ENCODE measurements at places on chromosomes 12 and 14. TPM values are rescaled to one million over a fixed set of nuclear protein-coding genes. Genes with fewer than 3 reads are reported as not detected.
A peak's percentile ranks its signal among the peaks of the same experiment; 100 is the strongest.

GRCh38 chr12:93373961-93374656 is 3.6 kb upstream of the NUDT4 start:
- no peak for DNase-seq

DNA sequence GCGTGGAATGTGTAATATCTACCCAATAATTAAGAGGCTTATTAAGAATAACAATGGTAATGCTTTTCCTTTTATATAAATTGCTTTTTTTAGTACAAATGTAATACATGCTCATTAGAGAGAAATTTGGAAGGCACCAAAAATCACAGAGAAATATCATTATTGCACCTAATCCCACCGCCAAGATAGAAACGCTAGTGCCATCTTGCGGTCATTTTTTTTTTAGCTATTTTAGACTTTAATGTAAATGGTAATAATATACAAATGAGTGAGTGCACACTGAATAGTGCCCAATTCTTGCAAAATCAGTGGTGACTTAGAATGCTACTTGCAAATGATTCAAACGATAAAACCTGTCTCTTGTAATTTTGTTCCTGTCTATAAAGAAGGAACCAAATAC is 576.8 kb upstream of the TMEM132C start:
- no peak for DNase-seq

DNA sequence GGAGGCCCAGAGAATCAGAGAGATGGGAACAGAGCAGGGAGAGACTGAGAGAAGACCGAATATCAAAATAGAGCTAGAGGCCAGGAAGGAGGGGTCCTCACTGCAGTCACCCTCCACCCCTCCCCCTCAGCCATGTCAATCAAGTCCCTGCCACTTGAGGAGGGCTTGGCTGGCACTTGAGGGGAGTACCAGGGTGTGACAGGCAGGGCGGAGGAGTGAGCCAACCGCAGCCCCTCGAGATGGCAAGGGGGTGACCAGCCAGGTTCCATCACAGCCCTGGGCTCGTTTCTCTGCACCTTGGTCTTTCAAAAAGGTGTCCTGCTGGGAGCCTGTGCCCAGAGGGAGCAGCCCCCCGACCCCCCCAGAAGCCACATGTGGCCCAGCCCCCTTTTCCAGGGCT is 4.2 kb downstream of the AQP5 start:
- no peak for DNase-seq

- DNase-seq = no peak
Measured at GRCh38 chr12:56816491-56816890, 53.4 kb downstream of the HSD17B6 start.

DNA sequence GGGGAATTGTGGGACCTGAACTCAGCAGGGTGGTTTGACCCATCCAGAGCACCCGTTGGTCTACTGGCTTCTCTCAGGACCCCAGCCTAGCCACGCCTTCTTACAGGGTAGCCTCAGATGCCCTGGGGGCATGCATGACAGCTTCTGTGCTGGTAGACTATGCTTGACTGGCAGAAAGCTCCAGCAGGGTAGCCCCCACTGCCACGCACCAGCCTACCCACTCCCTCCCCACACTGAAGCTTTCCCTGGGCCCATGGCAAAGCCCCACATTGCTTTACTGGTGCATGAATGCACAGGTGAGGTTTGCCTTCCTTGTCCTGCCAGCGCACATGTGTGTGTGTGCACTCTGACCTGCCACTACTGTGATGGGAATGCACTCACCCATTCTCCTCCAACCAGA is 772.2 kb downstream of the LRFN5 start:
- no peak for DNase-seq

GRCh38 chr12:989751-990660 is 1.0 kb upstream of the ERC1 start:
- DNase-seq = peak; percentile 37

GRCh38 chr12:2334689-2335088 is 281.9 kb downstream of the CACNA1C start:
- DNase-seq = no peak

GRCh38 chr12:75716291-75717025 is 205.0 kb upstream of the KRR1 start:
- DNase-seq = no peak

DNA sequence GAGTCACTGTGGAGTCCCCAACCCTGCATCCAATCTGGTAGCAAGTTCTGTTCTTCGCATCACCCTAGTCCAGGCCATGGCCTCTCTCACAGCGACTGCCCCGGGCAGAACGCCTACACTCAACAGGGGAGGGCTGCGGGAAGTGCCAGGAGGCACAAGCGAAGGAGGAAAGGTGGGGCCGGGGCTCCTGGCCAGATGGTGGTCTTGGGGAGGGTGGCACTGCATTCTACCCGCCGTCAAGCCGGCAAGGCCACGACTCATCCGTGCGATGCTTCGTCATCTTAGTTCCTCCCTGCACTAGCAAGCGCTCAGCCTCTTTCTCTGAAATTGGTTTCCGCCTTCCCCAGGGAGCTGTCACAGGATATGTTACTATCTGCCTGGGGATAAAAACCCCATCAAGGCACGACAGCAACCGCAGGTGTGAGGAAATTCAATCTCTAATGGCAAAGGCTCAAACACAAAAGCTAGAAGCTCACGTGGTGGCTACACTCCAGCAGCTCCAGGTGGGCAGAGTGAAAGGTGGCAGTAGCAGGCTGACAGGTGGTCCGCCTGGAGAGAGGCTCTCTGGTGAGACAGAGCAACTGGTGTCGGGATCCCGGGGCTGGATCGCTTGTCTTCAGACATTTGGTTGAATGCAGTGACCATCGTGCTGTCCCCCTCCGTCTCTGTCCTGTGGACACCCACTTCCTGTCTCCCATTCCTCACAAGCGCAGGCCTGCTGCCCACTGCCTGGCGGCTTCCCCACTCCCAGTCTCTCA is 34.1 kb downstream of the ACADS start:
- DNase-seq = no peak

DNA sequence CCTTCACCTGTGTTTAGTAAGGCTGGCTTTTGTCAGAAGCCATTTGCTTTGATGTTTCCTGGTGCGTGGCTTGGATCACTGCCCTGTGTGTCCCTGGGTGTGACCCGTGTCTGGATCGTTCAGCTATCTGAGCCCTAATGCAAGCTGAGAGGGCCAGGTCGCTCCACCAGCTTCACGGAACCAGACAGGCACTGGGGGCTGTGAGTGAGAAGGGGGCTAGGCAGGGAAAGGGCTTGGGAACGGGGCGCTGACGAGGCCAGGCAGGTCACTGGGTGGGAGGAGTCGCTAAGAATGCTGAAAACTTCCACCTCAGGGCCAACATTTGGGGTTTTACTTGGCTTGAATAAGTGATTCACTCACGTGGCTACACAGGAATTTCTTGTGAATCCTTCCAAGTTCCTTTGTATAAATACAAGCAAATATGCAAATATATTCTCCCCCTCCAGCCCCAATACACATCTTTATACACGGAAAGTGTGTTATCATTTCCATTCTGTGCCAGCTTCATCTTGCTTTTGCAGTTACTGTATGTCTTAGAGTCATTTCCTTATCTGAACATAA is 24.2 kb upstream of the MMP17 start:
- no peak for DNase-seq

GRCh38 chr12:127060310-127060847 is 1206.6 kb upstream of the TMEM132C start:
- DNase-seq = no peak

DNA sequence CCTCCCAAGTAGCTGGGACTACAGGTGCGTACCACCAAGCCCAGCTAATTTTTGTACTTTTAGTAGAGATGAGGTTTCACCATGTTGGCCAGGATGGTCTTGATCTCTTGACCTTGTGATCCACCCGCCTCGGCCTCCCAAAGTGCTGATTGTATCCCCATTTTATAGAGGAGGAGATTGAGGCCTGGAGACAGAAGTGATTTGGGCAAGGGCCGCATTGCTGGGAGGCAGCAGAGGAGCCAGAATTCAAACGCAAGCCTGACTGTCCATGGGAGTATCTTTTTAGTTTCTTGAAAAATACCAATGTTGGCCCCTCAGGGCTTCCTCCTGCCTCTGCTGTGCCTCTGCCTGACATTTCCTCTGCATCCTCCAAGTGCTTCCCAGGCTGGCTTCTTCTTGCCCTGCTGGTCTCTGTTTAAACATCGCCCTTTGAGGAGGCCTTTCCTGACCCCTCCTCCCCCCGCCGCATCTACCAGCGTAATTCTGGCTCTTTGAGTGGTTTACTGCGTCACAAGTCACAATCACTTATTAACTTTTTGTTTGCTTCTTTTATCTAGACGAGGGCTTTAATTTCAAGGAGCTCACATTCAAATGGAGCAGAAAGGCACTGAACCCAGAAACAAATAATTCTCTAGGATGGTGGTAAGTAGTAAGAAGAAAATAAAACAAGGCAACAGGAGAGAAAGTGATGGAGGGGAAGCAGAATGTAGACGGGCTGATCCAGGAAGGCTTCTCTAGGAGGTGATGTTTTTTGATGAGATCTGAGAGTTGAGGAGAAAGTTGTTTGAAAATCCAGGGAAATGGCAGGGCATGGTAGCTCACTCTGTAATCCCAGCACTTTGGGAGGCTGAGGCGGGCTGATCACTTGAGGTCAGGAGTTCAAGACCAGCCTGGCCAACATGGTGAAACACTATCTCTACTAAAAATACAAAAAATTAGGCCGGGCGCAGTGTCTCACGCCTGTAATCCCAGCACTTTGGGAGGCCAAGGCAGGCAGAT is 91.0 kb upstream of the MED13L start:
- peak; percentile 71 for DNase-seq

DNA sequence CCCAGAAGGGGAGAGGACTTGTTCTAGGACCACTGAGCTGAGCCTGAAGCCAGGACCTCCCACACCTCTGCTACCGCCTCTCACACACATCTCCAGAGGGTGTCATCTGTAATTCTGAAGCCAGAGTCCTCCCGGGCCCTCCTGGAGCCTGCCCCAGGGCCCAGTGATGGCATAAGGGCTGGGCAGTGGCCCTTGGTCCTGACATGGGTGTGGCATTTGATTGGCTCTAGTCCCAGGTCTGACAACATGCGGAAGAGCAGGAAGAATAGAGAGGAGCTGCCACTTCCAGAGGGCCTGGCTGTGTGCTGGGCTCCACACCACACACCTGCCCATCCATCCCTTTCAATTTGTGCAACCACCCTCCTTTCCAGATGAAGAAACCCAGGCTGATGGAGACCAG is 144.3 kb upstream of the GSC start:
- no peak for DNase-seq

DNA sequence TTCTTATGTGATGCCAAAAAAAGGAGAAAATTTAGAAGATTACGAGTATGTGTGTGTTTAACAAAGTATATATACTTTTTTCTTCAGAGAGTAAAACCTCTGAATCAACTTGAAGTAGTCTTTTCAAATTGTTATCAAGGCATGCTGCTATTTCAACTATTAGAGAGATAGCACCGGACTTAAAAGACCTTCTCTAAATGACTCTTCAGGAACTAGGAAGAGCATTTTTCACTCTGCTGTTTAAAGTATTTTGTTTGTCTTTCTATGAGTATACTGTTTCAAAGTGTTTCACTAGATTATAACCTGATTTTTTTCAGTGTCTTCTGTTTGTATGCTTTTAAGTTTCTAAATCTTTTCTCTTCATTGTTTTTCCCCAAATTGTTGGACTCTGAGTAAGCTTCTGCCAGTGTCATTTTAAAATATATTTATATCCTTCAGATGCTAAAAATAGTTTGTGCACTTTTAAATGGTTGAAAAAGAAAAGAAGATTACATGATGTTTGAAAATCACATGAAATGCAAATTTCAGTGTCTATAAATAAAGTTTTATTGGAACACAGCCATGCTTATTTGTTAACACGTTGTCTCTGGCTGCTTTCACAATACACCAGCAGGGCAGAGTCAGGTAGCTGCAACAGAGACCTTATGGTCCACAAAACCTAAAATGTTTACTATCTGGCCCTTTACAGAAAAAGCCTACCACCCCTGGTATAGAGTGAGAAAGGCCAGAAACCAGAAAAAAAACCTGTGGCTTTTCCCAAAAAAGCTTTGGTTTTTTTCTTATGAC is 21.3 kb downstream of the CRADD start:
- DNase-seq = no peak

- no peak for DNase-seq
Measured at GRCh38 chr12:40436564-40436963, 211.8 kb downstream of the LRRK2 start.

PLEK2 gene
- 34.8 TPM for total RNA-seq

KLRF1 gene
- total RNA-seq = not detected

NELL2 gene
- total RNA-seq = 0.42 TPM

PAH gene
- total RNA-seq = 31.4 TPM

E2F7 gene
- 31.2 TPM for total RNA-seq

IL22 gene
- total RNA-seq = not detected
